ENCODE measurements at places on chromosomes 11 and 22.
A peak's percentile ranks its signal among the peaks of the same experiment; 100 is the strongest.

DNA sequence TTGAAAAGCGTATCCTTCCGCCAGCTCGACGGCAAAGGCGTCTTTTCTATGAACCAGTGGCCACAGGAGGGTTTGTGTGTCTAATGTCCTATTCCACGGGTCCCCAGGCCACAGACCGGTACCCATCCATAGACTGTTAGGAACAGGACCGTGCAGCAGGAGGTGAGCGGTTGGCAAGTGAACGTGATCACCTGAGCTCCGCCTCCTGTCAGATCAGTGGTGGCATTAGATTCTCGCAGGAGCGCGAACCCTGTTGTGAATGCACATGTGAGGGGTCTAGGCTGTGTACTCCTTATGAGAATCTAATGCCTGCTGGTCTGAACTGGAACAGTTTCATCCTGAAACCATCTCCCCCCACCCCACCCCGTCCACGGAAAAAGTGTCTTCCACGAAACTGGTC, 62.7 kb upstream of the KCNQ1OT1 start:
- H3K4me1 ChIP-seq = no peaks in the 10 kb centered on the region
- peaks cover 17% of the 10 kb centered on the region for H3K27me3 ChIP-seq
- no peak overlapping the region for H3K4me3 ChIP-seq
- peak; percentile 57 for DNase-seq
- no peaks in the 10 kb centered on the region for H3K36me3 ChIP-seq

DNA sequence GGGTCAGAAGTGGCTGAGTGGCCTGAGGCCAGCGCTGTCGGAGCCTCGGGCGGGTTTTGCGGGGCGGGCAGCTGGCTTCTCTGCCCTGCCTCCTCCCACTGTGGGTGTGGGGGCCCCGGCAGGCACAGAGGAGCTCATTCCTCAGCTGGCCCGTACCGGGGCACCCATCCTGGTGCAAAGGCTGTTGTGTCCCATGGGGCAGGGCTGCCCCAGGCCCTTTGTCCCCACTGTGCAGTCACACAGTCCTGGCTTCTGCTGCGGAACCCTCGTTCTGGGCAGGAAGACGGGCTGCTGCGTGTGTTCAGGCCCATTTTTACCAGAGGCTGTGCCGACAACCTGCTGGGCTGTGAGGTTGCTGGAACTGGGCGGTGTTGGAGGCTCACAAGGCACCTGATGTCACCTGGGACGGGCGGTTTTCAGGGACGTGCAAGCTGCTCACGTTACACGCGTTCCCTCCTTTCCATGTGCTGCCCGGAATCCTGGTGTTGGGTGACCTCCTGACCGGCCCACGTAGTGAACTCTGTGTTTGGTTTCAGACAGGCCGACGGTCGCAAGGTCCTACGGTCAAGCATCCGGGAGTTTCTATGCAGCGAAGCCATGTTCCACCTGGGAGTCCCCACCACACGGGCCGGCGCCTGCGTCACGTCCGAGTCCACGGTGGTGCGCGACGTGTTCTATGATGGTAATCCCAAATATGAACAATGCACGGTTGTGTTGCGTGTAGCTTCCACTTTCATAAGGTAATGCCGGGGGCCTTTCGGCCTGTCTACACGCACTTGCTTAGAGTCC, 5.2 kb downstream of the SELENOO start:
- H3K4me3 ChIP-seq = no peak overlapping the region
- peaks cover 6% of the 10 kb centered on the region for H3K4me1 ChIP-seq
- peaks cover 40% of the 10 kb centered on the region for H3K36me3 ChIP-seq
- no peak for DNase-seq

DNA sequence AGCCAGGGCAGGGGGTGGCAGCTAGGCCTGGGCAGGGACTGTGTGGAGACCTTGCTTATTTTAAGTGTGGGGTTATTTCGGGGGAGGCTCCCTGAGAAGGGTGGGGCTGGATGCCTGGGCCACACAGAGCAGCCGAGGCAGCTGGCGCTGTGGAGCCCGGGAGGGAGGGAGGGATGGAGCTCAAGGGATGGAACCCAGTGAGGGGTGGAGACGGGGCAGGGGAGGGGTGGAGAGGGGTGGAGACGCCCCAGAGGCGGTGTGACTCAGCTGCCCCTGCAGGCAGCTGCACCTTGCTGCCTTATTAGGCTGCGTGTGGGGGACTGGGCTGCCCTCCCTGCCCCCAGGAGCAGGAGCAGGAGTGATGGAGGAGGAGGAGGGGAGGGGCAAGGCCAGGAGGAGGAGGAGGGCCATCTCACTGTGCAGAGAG, 9.8 kb upstream of the TSSC4 start:
- H3K27me3 ChIP-seq = no peaks in the 10 kb centered on the region
- peaks cover 17% of the 10 kb centered on the region for H3K4me1 ChIP-seq
- no peak overlapping the region for H3K27ac ChIP-seq
- no peak overlapping the region for H3K4me3 ChIP-seq

DNA sequence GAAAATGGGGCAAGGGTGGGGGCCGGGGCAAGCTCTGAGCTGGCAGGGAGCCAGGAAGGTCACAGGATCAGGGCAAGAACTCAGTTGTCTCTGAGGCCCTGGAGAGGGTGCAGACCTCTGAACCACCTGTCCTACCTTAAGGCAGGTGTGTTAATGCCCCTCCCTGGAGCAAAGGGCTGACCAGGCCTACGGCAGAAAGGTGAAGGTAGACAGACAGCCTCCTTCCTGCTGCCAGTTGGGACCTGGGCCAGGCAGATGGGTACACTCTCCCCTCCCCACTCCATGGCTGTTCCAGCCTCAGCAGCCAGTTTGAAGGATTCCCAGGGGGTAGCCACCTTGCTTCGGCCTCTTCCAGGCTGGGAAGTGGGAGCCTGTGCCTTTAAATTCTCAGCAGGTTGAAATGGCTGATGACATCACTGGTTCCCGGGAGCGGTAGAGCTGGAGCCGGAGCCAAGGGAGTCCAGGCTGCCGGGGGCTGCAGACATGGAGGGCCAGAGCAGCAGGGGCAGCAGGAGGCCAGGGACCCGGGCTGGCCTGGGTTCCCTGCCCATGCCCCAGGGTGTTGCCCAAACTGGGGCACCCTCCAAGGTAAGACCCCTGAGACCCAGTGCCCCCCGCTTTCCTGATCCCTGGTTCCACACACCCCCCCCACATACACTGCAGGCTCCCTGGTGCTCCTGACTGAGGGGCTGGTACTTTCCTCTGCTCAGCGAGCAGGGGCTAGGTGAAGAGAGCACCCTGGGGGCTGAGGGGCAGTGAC, at the start of gene INPP5J:
Gene INPP5J (plus strand): TSS at position 435 of the 760 bp plus-strand sequence. CDS start 49 bp downstream, at position 484.
- peaks cover 11% of the 10 kb centered on the region for H3K27me3 ChIP-seq
- H3K4me1 ChIP-seq = peaks cover 3% of the 10 kb centered on the region
- no peaks in the 10 kb centered on the region for H3K36me3 ChIP-seq
- DNase-seq = peak; percentile 97
- peak within 1 kb of the TSS; percentile 42 for H3K4me3 ChIP-seq
- H3K27ac ChIP-seq = no peak within 1 kb of the TSS

DNA sequence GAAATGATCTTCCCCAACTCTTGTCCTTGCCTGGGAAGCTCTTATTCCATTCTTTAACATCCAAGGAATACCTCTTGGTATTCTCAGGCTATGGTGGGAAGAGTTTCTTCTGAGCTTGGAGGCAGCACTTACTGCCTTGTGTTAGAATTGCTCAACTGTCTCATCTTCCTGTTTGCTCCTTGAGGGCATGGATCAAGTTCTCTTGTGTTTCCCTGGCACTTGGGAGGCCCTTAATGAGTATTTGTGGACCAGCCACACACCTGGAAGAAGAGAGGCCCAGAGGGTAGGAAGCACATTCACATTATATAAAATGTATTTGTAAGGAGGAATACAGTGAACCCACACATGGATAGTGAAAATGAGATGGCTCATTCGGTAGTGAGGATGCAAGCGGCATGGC, 3.4 kb upstream of the SORL1-AS1 start:
- H3K27ac ChIP-seq = no peak overlapping the region
- DNase-seq = no peak
- no peaks in the 10 kb centered on the region for H3K36me3 ChIP-seq
- H3K4me3 ChIP-seq = no peak overlapping the region
- peaks cover 4% of the 10 kb centered on the region for H3K4me1 ChIP-seq
